ENCODE measurements at places on chromosomes 12 and 14. TPM values are rescaled to one million over a fixed set of nuclear protein-coding genes. Genes with fewer than 3 reads are reported as not detected.

Gene INF2
- 36.9 TPM for total RNA-seq

Gene MYF5
- not detected for total RNA-seq

DNA sequence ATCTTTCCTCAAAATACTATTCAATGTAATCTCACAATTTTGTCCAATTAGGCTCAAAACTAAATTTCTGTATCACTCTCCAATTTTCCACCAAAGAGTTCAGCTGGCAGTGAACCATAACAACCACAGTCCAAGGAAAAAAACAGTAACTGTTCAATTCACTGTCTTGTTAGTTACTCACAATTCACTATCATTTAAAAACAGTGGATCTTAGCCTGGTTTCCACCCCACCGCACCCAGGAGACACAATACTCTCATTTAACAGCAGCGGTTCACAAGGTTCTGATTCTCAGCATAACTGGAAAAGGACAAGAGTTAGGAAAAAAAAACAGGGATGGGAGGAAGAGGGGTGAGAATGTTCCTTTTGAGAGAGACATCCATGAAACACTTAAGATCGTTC lies 40.5 kb downstream of the MED13L start:
- DNase-seq = no peak

Gene ANO4
- total RNA-seq = 1.5 TPM

GRCh38 chr12:58341791-58342190 lies 400.4 kb downstream of the ATP23 start:
- DNase-seq = peak; percentile 97

Gene TMEM106C
- 54.6 TPM for total RNA-seq

DNA sequence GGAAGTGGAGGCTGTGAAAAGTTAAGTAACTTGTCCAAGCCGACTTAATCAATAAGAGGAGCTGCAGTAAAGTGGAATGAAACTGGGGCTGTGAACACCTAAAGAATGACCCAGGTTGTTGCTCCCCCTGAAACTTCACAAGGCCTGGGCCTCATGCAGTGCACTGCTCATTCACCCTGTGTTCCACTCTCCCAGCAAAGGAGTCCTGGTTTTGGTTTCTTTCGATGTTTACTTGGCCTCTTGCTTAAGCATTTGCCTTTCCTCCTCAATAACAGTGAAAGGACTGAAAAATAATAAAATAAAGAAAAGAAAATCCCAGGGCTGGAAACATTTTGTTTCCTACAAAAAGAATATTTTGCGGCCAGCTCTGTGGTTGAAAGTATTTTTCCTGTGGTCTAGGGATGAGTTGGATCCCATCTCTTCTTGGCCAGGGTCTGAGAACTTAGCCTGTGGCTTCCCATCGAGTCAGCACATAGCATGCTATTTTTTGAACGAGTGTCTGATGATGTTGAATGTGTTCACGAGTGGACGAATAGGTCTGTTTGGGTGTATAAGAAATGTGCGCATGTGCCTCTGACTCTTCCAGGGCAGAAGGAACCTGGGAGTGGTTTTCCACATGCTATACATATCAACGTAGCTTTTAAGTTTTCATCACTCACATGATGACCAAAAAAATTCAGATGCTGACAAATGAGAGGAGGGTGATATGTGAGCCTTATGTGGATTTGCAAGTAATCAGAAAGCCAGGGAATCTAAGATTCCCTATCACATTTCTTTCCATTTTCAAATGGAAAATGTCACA lies 349.8 kb downstream of the ZFP36L1 start:
- no peak for DNase-seq

Gene HELB
- 1.0 TPM for total RNA-seq

Gene FIGNL2
- 0.39 TPM for total RNA-seq

DNA sequence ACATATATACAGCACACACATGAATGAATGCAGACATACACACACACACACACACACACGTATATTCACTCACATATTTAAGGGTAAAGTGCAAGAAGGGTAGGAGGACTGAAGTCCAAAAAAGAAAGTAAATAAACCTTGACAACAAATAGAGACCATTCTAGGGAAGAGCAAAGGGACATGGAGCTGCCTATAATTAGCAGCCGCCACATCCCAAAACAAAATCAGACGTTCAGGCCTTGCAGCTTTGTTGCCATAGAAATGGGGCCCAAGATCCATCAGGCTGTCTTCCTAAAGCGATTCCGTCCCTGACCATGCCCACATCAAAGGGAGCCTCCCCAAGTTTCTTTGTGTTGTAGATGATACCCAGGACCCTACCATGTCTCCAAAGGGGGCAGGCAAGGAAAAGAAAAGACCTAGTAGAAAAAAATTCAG lies 703.5 kb upstream of the TBX3 start:
- no peak for DNase-seq

- DNase-seq = no peak
Measured at GRCh38 chr14:79136071-79137044, 966.2 kb downstream of the NRXN3 start.

DNA sequence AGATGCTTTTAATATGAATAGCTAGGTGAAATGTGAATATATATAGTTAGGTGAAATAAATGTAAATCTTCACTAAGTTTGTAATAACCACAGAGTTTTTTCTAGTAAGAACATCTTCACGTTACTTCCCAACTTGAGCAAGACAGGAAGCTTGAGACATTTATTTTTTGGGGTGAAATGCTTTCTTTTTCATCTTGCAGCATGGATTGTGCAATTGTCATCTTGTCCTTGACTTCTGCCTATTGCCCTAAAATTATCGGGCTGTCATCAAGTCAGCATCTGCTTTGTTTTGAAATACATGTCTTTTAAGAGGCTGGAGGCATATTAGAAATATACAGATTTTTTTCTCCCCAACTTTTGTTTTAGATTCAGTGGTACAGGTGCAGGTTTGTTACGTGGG lies 433.9 kb downstream of the PCNX1 start:
- no peak for DNase-seq

Gene SYT10
- total RNA-seq = not detected

- DNase-seq = peak; percentile 89
Measured at GRCh38 chr12:79407671-79408622, 282.8 kb downstream of the PAWR start.

Gene CLEC1B
- not detected for total RNA-seq

- peak; percentile 52 for DNase-seq
Measured at GRCh38 chr14:76644855-76645518, 116.3 kb upstream of the VASH1 start.

DNA sequence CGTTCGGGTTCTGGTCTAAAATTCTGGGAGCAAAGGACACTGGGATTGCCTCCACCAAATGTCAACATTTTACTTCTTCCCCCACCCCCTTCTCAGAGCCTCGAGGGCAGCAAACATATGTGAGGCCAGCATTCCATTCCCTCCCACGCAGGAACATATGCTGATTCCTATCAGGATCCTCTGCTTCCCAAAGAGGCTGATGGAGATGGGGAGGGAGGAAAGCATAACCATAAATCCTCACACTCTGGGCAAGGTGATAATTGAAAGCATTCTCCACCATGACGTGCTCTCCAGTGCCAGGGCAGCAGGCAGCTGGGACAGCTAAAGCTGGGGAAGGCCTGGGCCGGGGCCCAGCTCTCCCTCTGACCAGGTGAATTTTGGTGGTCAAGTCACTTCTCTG lies 395.0 kb downstream of the ZFP36L1 start:
- DNase-seq = peak; percentile 83

Gene PLCZ1
- not detected for total RNA-seq

GRCh38 chr12:55687746-55688145 lies 20.0 kb downstream of the ITGA7 start:
- DNase-seq = no peak

Gene GLI1
- total RNA-seq = under 0.01 TPM

Gene MAP4K5
- 33.0 TPM for total RNA-seq

GRCh38 chr12:99444859-99445316 lies 202.7 kb upstream of the GARIN6 start:
- no peak for DNase-seq

Gene MORN3
- total RNA-seq = 0.26 TPM

- DNase-seq = no peak
Measured at GRCh38 chr12:108461058-108461660, 53.9 kb upstream of the FICD start.

- no peak for DNase-seq
Measured at GRCh38 chr14:96062506-96062905, 23.3 kb downstream of the C14orf132 start.

DNA sequence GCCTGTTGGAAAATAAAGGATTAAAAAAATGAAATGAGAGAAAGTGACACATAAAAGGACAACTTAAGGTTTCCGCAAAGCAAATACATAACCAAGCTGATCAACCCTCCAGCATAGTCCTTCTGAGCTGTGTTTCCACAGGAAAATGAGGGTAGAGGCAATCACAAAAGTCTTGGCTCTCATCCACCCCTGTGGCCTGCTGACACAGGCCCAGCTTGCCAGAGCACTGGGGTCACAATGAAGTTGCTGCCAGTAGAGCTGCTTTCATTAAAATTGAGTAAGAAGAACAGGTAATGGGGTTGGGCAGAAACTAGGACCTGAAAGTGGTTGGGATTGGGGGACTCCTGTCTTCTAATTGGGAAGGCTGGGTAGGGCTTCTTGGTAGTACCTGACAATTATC lies 65.9 kb downstream of the RERG start:
- no peak for DNase-seq

- no peak for DNase-seq
Measured at GRCh38 chr12:3598896-3599860, 108.2 kb downstream of the PRMT8 start.

DNA sequence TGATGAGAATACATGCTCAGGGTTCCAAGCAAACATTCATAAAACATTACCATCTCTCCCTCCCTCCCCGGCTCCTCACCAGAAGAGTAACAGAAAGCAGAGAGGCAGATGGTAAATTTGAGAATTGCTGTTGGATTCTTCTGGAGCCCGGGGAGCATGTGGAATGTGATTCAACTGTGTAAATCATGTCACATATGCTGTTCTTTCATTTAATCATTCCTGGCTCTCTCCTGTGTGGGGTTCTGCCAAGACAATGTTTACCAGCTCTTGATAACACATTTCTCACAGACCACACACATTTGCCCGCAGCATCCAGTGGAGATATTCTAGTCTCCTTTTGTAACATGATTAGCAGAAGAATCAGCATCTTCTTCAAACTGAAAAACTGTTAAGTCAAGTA lies 23.4 kb upstream of the NR2C1 start:
- no peak for DNase-seq

DNA sequence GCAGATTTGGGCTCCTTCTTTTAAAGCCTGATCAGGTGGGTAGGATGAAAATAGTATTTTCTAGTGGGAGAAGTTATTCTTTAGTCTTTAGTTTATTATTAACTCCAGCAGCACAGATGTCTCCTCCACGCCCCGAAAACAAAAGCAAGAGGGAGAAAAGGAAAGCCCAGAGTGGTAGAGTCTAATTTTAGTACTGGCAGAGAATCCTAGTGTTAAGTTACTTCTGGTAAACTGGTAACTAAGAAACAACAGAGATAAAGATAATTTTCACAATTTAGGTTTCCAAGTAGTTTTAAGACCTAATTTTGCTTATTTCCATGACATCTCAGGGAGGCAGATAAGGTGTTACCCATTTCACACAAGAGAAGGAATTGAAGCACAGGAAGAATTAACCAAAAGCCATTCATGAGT lies 16.3 kb downstream of the ATP5MC2 start:
- DNase-seq = no peak

Gene PLEKHD1
- under 0.01 TPM for total RNA-seq

DNA sequence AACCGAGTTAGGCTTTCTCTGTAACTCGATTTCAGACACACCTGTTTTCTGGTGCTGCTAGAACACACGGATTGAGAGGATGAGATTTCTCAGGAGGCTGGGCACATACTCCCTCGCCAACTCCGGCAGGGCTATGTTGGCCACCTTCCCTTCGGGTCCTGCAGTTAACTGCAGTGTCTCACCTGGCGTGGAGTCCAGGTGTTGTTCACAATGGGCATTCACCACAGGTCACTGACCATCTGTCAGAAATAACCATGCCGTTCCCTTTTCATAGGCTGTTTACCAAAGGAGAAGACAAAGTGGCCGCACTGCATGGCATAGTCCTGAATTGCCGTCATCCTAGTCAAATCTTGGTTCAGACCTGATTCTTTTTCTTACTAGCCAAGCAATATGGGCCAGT lies 5.5 kb upstream of the KCNH3 start:
- no peak for DNase-seq

GRCh38 chr12:105773471-105773870 lies 365.3 kb downstream of the NUAK1 start:
- no peak for DNase-seq

DNA sequence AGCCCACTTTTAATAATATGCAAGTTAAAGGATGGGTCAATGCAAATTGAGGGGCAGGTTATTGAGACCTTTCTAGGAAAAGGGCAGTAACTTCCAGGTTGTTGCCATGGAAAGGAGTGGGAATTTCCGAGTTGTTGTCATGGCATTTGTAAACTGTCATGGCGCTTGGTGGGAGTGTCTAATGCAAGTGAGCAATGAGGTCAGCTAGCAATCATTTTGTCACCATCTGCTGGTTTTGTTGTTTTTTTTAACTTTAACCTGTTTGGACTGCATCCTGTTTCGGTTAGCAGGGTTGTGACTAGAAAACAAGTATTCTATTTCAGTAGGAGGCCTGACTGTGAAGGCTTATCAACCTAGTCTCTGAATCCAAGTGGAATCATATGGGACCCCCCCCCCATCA lies 85.8 kb upstream of the TSPAN11 start:
- DNase-seq = no peak

DNA sequence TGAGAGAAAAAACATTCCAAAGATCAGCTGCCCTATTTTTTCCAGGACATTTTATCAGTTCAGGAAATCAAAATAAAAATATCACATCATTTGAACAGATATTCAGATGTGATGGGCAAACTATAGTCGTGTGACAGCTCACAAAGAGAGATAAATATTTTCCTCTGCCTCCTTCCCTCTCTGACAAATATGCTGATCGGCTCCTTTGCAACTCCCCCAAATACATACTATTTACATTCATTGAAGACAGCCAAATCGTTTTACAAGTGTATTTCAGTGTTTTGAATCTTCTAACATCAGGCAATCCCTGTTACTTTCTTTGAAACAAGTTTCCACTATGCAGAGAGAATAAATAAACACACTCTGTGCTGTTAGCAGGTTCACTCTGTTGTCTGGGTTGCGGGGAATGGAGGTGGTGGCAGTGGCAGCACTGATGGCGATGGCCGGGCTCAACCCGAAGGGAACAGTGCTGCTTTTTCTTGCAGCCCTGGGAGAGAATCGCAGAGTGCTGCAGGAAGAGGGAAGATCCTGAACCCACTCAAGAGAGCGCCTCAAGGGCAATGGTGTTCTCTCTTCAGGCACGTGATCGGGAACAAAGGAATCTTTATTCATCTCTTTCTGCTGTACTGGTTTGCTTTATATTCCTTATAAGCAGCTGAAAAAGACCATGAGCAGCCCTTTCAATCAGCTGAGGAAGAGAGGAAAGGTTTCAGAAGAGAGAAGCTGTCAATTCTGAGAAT lies 142.5 kb downstream of the PHLDA1 start:
- DNase-seq = no peak

Gene TMEM119
- not detected for total RNA-seq

Gene AHNAK2
- total RNA-seq = 17.1 TPM

- DNase-seq = peak; percentile 19
Measured at GRCh38 chr14:94027566-94028449, 1.7 kb downstream of the OTUB2 start.

Gene SRRM4
- not detected for total RNA-seq

DNA sequence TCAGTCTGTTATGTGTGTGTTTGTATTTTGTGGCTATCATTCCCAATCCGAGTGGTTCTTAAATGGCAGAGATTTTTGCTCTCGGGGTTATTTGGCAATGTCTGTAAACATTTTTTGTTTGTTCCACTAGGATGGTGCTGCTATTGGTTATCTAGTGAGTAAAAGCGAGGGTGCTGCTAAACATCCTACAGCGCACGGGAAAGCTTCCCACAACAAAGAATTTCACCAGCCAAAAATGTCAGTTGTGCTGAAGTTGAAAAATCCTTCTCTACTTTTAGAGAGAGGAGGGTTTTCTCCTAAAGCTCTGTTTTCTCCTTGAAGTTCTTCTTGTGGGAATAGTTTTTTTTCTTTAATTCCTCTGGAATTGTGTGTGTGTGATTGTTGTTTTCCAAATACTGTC lies 2.4 kb downstream of the EXD2 start:
- no peak for DNase-seq
